Mesothelial cell of epicardium (in vitro differentiated cells): ENCODE measurements at places on chromosomes 3 and 15.

DNA sequence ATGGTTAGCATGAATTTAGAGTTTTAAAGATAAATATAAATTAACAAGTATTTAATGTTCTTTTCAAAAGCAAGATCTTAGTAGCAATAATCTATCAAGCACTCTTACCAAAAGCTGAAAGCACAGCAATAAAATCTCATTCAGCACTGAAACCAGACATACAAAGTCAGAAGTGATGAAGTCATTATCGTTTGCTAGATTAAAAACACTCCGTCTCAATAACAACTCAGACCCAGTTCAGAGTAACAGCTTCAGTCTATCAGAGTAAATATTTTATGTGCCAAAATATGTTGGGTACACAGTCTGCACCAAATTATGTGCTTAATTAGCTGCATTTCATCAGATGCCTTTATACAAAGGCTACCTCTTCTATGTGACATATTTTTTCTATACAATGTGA is 41.6 kb downstream of the CPA3 start:
- DNase-seq, result no peak

GRCh38 chr15:61169904-61170695 is 59.0 kb downstream of the RORA start:
- DNase-seq, result no peak

GRCh38 chr3:124266487-124266886 is 274.6 kb upstream of the ROPN1 start:
- no peak for DNase-seq

DNA sequence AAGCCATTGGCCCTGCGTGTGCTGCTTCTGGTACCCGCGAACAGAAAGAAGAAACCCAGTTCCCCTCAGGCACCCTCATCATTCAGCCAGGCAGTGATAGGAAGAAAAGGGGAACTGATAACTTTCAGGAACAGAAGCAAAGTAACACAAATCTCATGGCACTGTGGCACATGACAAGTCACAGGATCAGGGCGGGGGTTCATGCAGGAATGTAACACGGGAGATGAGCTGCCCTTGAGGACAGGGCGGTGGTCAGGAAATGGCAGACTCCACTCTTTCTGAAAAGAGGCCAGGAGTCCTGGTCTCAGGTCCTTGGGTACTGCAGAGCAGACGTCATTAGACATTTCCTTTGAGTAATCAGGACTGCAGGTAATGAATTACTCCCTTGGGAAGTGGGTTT is 95.5 kb downstream of the CCNL1 start:
- no peak for DNase-seq

DNA sequence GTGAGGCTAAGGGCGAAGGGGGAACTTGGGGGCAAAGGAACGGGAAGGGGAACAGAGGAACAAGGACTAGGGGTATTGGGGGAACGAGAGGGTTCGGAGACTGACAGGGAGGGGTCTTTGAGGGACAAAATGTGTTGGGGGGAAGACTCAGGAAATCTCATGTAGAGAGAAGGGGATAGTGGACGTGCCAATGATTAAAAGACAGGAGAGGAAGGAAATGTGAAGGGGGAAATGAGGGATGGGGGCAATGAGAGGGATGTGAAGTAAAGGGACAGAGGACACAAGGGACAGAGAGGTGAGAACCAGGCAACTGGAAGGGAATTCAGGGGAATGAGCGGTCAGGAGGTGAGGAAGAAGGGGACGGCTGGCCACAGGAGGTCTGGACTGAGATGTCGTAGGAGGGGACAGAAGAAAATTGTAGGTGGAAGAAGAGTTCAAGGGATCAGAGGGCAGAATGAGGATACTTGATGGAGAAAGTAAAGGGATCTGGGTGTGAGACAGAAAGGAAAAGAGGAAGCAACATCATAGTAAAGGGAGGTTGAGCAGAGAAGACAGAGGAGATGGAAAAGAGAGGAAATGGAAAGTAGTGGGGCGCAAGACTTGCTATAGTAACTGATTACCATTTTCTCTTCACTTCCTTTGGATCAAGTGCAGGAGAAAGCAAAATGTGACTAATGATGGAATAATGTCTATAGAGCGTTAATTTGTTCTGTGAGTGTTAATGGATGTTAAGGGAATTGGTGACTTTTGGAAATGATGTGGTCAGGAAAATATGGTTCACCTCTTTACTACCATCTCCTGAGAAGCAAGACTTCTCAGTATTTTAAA is 749 bp downstream of the RAB8B start:
- DNase-seq, result no peak

GRCh38 chr15:60137711-60138396 is 133.7 kb downstream of the FOXB1 start:
- no peak for DNase-seq

DNA sequence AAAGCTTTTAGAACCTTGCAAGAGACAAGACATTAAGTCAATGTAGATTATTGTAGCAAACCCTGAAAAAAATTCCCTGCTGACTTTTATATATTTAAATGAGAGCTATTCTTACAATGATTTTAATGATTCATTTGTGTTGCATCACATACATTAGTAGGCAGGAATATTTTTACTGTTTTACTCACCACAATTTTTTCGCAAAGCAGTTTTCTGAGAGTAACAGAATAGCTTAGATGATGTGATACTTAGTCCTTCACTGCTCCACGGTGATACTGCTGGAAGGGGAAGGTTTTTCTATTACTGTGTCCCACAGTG is 43.9 kb upstream of the CLRN1 start:
- no peak for DNase-seq

- no peak for DNase-seq
These were observed 34.4 kb downstream of the TARS3 start for GRCh38 chr15:101689901-101690300.

DNA sequence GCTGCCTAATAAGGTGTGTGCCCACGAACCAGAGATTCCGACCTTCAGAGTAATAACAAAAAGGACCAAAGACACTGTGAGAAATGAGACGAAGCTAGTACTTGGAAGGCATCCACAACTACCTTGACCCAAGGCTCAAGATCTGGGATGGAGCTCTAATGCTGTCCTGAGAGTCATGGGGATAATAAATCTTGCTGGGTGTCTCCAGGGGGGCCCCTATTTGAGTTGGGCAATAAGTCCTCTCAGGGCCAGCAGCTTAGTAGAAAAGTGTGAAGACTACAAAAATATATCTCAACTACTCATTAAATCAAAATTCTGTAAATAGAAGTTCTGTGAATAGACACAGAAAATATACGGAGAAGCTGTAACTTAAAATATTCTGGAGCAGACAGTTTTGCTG is 2.9 kb upstream of the NDN start:
- DNase-seq, result no peak

DNA sequence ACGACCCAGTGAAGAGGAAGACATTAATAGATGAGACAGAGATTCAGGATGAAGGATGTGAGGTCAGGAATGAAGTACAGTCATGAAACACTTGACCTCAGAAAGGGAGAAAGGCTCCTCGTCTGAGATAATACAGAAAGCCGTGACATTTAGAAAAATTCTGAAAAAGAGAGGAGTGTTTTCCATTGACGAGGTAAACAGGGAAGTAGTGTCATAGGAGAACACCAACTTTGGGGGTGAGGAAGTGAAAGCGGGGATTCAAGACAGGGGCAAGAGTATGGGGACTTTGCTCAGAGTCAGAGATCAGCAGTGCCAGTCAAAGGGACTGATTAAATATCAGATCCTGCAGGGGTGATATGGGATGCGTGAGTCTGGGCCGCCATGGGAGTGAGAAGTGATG is 160.9 kb downstream of the PLCL2 start:
- DNase-seq, result no peak

DNA sequence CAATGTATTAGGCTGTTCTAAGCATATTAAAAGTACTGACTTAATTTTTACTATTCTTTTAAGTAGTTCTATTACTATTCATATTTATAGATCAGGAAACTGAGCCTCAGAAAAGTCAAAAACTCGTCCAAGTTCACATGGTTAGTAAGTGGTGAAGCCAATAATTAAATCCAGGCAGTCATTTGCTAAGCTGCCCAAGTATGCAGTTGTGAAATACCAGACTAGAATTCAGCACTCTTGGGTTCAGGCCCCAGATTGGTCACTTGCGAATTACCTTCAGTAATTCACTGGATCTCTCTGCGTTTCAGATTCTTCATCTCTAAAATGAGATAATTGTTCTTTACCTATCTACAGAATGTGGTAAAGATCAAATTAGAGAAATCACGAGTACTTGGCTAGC is 161.9 kb upstream of the CADPS start:
- DNase-seq, result no peak

- DNase-seq, result no peak
These were observed 23.5 kb downstream of the ZXDC start for GRCh38 chr3:126452213-126452612.

- no peak for DNase-seq
These were observed 774.5 kb downstream of the AGBL1 start for GRCh38 chr15:86854176-86854575.

DNA sequence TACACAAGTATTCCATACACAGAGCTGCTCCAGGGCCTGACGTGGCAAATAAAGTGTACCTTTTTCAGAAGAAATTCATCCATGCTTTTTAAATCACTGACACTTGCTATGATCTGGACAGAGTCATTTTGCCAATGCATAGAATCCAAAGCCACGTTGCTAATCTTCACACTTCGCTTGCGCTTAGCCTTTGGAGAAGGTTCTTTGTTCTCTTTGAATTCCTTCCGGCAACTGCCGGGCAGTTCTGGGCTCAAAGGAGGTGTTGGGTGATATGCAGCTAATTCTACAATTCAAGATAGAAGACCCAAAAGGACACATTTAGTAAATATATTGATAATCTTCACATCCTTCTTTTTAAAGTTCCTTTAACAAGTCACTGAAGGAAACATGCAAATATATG is 69.9 kb downstream of the NR2E3 start:
- DNase-seq, result no peak

DNA sequence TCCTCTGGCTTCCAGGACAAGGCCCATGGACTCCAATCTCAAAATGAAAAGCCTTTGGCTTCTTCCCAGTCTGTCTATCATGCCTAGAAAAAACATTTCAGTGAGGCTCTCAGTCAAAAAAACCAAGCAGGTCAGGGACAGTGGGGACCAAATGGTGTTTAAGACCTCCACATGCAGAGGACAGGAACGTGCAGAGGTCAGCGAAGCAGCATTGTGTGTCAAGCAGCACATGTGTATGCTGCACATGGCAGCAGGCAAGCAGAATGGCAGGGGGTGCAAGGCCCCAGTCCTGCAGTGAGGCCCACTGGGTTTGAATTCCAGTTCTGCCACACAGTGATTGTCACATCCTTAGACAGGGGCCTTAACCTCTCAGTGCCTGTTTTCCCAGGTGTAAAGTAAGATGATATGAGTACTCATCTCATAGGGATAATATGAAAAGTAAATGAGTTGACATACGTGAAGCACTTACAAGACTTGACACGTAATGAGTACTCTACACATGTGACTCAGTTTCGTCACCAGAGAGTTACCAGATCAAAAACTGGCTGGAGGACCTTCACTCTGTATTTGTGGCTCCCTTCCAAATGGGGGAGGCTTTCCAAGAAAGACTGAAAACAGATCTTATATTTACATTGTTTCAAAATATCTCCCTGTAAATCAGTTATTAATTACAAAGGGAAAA is 11.2 kb downstream of the STIMATE start:
- no peak for DNase-seq

GRCh38 chr3:9206287-9206686 is 43.2 kb downstream of the SRGAP3 start:
- DNase-seq, result no peak

DNA sequence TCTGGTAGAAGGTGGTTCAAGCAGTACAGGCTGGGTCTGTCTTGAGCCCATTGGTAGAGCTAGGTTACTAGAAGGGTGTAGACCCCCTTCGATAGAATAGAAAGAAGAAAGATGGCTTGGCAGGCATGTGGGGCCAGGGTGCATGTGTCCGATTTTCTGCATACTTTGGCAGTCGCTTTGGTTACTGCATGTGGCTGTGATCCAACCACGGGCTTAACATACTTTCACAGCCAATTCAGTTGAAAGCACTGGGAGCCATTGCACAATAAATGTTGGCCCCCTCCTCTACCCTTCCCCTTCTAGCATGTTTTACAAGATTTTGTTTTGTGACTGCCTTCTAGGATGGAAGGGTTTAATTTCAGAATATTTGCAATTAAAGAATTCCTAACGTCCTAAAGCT is 7.2 kb downstream of the ARID3B start:
- DNase-seq, result no peak

DNA sequence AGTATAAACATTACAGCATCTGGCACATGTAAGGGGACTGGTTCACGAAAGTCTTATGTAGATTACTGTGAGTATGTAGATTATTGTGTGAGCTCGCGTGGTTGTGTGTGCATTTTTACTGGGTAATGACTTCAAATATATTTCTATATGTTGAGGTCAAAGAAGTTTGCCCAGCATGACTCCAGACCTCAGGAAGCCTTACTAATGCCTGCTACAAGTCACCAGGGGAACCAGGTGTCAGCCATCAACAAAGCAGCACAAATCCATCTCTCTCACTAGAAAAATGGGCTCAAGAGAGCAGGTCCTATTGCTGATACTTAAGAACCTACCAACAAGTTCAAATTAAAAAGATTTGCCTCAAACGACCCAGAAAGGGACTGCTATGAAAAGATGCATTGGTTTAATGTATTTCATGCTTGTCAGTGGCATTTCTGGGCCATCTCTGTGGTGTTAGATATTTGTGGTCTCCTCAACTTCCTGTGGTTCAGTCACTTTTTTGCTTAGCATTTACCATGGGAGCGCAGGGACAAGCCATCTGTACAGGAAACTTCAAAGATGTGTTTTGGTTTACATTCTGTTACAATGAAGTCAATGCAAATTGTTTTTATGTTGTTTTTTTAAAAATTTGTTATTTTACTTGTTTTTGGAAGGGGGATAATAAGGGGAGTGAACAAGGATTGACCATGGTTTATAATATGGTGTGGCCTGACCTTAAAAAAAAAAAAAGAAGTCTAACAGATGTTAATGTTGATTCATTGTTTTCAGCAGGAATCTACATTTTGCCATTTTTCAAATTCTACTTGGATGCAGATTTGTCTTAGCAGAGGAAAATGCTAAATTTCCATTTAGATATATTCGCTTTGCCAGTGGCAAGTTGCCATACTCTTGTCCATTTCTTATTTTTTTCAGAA is 172.1 kb upstream of the ADAMTS9 start:
- no peak for DNase-seq

- DNase-seq, result no peak
These were observed 63.8 kb upstream of the TFRC start for GRCh38 chr3:196145468-196146262.

- no peak for DNase-seq
These were observed 5.1 kb upstream of the KLHL40 start for GRCh38 chr3:42680271-42680670.

- DNase-seq, result no peak
These were observed 710.1 kb downstream of the SQOR start for GRCh38 chr15:46344915-46345314.

GRCh38 chr3:107660306-107660976 is 137.7 kb downstream of the BBX start:
- no peak for DNase-seq
